Urothelium cell line (cell line): ENCODE measurements at places on chromosomes 6 and 20.

- DNase-seq = no peak
Measured at GRCh38 chr6:94955156-94955555, 622.2 kb upstream of the MANEA start.

GRCh38 chr6:13369591-13369990 lies 41.3 kb upstream of the TBC1D7 start:
- DNase-seq = no peak

- no peak for DNase-seq
Measured at GRCh38 chr6:137688230-137688971, 178.7 kb upstream of the TNFAIP3 start.

DNA sequence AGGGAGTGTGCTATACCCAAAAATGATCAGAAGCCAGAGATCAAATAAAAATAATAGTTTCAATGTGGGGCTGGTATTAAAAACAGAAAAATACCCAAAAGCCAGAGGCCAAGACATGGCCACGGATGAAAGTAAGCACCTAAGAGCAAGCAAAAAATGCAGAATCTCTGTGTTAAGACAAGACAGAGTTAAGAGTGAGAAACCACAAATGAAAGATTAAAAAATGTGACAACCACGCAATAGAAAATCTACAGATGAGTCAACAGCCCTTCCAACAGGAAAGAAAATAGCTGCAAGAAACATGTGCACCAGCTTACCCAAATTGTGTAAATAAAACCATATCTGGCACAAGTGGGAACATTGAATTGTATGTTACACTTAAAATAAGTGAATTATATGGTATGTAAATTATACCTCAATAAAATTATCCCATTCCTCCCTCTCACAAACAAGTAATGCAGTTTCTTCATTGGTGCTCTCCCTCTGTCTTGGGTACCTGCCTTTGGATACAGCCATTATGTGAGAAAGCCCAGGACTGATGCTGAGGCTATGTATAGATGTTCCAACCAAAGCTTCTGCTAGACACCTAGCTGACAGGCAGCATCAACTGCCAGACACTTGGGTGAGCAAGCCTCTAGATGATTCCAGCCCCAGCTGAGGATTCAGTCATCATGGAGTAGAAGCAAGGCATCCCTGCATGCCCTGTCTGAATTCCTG lies 55.3 kb upstream of the UFL1 start:
- DNase-seq = no peak

- no peak for DNase-seq
Measured at GRCh38 chr6:38213251-38213658, 393.7 kb downstream of the ZFAND3 start.

DNA sequence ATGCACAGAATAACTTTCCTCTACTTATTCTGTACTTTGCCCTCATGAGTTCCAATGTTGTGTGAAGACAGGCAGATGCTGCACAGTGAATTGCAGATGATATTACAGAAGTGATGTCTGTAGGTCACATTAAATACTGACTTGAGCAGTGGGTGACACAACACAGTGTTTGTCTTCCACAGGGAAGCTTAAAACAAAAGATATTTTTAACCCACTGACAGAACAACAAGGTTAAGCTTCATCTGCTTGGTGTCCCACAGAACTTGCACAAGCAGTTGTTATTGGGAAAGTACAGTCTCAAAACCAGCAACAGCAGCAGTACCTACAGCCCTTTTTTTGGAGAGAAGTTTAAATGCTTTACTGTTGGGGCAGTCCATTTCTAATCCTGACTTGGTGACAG lies 10.5 kb downstream of the SUMO4 start:
- DNase-seq = no peak

- no peak for DNase-seq
Measured at GRCh38 chr6:122220254-122220653, 179.2 kb upstream of the HSF2 start.

GRCh38 chr20:33249456-33249855 lies 13.7 kb downstream of the BPIFA1 start:
- DNase-seq = no peak

- DNase-seq = no peak
Measured at GRCh38 chr6:124400261-124400999, 561.8 kb upstream of the RNF217 start.

DNA sequence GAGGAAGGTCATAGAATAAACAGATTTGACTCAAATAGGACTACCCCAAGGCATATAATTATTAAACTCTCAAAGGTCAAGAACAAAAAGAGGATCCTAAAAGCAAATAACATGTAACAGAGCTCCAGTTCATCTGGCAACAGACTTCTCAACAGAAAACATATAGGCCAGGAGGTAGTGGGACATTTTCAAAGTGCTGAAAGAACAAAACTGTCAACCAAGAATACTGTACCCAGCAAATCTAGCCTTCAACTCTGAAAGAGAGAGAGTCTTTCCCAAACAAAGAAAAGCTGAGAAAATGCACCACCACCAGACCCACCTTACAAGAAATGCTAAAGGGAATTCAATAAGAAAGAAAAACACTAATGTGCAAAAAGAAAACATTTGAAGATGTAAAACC lies 11.9 kb downstream of the NQO2 start:
- no peak for DNase-seq

DNA sequence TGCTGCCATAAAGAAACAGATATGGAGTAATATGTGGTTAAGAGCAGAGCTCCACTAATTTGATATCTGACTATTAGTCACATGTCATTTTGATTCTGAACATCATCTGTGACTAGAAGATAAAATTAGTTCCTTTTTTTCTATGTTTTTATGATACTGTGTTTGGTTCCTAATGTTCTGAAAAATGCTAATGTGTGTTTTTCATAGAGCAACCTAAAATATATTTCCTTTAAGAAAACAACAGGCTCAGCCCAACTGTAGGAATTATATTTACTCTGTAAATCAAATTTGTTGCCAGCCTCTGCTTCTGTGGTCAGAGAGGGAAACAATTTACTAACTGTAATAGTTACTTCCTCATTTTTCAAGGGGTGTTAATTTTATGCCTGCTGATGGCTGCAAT lies 33.3 kb upstream of the TXLNB start:
- no peak for DNase-seq

- no peak for DNase-seq
Measured at GRCh38 chr20:9140162-9140760, 71.4 kb downstream of the PLCB4 start.

DNA sequence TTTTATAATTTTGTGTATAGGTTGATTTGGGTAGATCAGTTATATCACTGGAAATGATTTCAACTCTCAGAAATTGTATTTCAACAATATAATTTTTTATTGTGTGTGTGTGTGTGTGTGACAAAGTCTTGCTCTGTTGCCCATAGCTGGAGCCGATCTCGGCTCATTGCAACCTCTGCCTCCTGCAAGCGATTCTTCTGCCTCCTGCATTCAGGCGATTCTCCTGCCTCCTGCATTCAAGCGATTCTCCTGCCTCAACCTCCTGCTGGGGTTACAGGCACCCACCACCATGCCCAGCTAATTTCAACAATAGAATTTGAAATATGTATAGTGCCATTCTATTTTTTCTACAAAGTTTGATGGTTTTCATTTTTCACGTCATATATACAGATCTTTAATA lies 24.1 kb downstream of the AFDN start:
- DNase-seq = no peak
